ENCODE measurements at places on chromosomes 12 and 14. TPM values are rescaled to one million over a fixed set of nuclear protein-coding genes. Genes with fewer than 3 reads are reported as not detected.
A peak's percentile ranks its signal among the peaks of the same experiment; 100 is the strongest.

Gene LHX5
- not detected for polyA plus RNA-seq

Gene GOLT1B
- 38.4 TPM for polyA plus RNA-seq

Gene SIX6
- polyA plus RNA-seq: not detected

Gene DEGS2
- polyA plus RNA-seq: 10.9 TPM

Gene PSMB11
- polyA plus RNA-seq: 0.04 TPM

Gene C12orf43
- polyA plus RNA-seq: 18.8 TPM

DNA sequence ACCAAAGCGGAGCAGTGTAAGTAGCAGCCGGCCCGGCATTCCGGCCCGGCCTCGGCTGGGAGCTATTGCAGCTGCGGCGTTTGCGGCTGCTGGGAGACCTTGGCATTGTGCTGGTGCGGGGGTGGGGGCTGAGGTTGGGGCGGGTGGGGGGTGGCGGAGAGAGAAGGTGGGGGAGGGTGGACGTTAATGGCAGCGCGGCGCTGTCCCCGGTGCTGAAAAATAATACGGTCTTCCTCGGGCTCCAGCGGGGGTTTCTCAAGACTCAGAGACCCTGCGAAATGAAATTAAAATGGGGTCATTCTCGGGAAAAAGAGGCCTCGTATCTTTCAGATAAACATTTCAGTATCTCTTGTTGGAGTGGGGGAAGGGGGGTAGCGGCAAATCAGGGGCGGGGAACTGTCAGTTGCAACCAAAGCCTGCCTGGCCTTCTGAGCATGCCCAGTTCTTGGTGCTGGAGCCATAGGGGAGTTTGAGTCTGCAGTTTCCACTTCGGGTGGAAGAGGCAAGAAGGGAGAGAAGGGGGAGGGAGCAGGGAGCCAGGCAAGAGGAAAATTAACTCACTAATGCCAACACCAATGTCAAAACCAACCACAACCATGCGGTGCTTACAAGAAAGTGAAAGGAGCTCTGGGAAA lies 414 bp downstream of the UNC79 start:
- DNase-seq: peak; percentile 63

DNA sequence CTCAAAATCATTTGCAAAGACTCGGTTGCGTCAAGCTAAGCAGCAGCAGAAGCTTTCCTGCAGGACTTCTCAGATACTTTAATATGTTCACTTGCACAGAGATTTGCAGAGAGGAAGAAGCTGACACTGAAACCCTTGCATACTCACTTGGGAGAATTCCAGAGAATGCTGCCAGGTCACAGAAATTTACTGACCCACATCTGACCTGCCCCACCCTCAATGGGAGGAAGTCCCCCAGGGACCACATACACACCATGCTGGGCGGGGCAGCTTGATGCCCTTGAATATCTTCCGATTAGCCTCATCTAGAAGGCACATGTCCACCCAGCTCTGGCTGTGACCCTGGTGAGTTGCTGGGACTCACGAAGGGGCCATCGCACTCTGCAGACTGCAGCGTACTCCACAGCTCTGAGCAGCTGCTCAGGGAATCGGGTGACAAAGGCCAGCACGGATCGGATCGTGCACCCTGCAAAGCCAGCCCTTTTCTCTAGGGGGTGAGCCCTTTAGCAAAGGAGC lies 83.2 kb downstream of the ITPK1 start:
- DNase-seq: no peak

- no peak for DNase-seq
These were observed 11.4 kb upstream of the ATP2A2 start for GRCh38 chr12:110269622-110270124.

GRCh38 chr14:99597911-99598600 lies 6.0 kb downstream of the CCDC85C start:
- no peak for DNase-seq

DNA sequence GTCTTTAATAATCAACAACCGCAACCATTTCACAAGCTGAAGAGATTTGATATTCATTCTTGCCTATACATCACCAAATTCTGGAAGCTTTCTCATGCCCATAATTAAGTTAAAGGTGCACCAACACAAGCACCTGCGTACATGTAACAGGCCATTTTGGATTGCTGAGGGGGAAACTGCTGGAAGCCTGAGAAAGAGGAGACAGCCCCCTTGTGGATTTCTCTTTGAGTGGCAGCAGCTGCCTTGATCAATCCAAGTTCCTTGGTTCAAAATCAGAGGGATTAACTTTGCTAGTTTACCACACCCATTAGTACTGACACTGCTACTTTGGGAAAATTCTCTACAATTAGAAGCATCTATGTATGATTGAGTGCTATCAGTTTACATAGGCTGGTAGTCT lies 321.1 kb downstream of the NOVA1 start:
- no peak for DNase-seq

DNA sequence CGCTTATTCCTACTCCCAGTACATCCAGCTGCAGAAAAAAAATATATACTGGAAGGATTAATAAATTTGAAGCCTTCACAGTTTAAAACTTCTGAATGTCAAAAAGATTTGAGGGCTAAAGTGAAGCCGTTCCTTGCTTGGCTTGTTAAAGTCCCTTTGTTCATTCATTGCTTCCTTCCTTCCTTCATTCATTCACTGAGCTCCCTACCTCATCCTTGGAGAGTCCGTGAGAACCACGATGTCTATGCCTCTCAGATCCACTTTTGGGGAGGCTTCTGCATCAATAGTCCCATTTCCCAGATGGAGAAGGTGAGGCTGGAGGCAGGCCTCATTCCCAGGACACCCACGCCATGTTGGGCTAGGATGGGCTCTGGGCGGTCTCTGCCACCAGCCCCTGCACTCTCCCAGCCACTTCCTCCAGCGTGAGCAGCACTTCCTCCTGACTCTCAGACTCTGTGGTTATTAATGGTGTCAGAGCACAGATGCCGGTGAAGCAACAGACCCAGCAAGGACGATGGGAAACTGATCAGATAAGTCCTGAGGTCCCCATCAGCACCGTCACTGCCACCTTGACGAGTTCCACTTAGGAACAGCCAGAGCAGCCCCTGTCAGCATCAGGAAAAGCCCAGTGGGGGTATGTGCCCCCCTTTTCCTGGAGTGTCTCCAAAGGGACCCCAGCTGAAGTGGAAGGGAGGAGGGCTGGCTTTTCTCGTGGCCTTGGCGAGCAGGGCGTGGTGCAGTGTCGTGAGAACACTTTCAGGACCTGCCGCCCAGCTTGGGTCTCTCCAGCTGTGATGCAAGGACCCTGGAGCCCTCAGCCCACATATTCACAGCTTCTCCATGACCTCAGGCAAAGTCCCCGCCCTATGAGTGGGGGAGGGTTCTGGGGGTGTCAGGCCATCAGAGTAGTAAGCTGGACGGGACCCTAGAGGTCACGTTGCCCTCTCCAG lies 21.2 kb downstream of the ASB2 start:
- no peak for DNase-seq

GRCh38 chr14:36524874-36525745 lies 5.1 kb upstream of the NKX2-1 start:
- peak; percentile 57 for DNase-seq

DNA sequence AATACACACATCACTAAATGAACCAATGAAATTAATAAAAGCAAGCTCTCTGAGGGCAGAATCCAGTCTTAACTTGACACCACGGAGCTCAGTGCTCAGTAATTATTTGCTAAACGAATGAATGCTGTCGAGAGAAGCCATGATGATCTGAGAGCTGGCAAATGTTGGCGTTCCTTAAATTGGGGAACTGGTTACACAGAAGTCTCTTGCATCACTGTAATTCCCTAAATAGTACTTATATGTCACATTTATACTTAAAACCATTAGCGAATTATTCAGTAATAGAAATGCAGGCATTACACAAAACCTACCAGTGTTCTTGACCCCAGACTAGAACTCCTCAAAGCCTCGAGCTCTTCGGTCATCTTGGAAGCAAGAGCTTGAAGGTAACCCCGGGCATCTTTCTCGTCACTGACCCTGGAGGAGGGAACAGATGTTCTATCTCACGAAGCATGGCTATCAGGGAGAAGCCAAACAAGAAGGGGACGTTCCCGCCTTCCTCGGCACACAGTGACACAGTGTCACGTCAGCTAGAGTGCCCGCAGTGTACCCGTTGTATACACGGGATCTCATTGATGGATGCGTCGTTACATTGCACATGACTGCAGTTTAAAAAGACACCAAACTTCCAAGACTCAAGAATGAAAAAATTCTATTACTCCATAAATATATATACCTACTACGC lies 43.6 kb downstream of the AMN start:
- no peak for DNase-seq

Data from renal pelvis (tissue), 12 donors.